NCI-H1048 (cell line): ENCODE measurements at places on chromosomes 11 and 22.

GRCh38 chr22:20514658-20515406, 7.4 kb downstream of the MED15 start:
- DNase-seq: no peak

- DNase-seq: no peak
These were observed 411 bp downstream of the SIGIRR start for GRCh38 chr11:414318-414857.

- no peak for DNase-seq
These were observed 13.8 kb upstream of the SLC39A13 start for GRCh38 chr11:47394322-47395222.

DNA sequence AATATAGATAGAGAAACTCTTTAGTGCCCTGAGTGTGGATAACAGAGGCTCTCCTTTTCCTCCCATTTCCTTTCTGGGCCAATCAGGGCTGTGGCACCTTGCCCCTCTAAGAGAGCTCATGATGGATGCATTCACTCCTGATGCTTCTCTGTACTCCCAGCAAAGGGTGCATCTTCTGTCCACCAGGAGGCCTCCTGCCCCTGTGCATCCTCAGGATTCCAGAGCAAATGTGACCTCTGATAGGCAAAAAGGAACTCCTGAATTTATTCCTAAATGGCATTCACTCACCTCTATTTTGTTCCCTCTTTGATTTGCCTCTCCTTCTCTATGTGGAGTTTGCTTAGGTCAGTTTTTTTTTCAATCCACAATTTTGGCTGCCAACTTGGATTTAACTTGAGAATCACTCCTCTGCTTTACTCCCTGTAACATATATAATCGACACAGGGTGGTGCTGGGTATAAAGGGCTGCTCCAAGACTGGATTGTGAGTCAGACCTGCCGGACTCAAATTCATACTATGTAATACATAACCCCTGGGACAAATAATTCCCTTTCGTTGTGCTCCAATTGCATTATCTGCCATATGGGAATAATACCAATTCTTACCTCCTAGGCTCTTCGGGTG, 1.1 kb upstream of the MRGPRX4 start:
- no peak for DNase-seq

DNA sequence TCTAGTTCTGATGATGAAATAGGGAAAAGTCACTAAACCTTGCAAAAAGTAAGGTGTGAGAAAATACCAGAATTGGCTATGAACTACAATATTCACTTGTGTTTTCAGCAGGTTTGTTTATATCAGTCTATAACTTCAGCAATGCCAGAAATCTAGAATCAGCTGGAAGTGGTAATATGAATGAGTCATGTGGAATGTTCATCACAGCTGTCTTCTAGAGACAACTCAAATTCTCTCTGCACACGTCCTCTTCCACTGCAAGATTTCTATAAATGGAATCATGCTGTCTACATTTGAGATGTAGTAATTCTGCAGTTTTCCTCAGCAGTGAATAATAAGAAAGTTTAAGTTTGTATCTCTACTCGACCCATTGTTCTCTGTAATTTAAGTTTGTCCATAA, 89.9 kb downstream of the OR4A15 start:
- no peak for DNase-seq

- no peak for DNase-seq
These were observed 51.8 kb upstream of the LIN7C start for GRCh38 chr11:27558401-27558800.

GRCh38 chr11:17691550-17691949, 27.8 kb upstream of the MYOD1 start:
- no peak for DNase-seq

GRCh38 chr11:11814614-11815452, 26.9 kb upstream of the USP47 start:
- DNase-seq: no peak

DNA sequence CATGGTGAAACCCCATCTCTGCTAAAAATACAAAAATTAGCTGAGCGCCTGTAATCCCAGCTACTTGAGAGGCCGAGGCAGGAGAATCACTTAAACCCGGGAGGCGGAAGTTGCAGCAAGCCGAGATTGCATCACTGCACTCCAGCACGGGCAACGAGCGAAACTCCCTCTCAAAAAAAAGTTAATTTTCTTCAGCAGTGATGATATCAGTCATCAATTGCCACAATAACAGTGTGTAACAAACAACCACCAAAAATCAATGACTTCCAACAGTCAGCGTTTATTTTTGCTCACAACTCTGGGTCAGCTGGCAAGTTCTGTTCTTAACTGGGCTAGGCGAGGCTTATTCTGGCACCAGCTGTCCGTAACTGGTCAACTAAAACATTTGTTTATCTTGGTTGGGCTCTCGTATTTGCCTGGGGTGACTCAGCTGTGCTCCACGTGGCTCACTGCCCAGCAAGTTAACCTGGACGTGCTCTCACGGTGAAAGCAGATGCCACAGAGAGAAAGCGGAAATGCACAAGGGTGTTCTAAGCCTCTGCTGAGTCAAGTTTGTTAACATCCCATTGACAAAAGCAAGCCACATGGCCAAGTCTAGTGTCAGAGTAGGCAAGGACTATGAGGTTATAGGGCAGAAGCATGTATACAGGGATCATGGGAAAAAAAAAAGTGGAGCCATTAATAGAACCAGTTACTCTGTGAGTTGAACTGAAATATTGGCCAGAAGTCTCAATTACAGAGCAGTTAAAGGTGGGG, 52.1 kb downstream of the LHFPL7 start:
- DNase-seq: no peak

GRCh38 chr11:126281666-126282175, 1.2 kb upstream of the TIRAP start:
- no peak for DNase-seq

DNA sequence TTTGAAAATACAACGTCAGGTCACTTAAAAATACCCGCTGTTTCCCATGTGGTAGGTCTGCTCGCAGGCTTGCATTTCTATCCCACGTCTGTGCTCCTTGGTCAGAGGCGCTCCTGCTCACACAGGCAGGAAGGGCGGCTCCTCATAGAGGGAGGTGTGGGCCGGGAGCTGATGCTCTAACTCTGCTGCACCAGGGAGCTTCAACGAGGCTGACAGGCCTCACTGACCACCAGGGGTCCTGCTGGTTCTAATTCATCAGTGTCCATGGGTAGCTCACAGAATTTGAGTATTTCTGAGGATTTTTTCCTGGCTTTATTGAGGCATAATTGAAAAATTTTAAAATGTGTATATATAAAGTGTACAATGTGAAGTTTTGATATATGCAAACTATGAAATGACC, 68.5 kb downstream of the PIWIL3 start:
- DNase-seq: no peak

- DNase-seq: no peak
These were observed 395.3 kb downstream of the BRD1 start for GRCh38 chr22:49432211-49432896.

- DNase-seq: no peak
These were observed 7.8 kb upstream of the DDI1 start for GRCh38 chr11:104028476-104029263.

GRCh38 chr11:120078397-120078796, 59.5 kb downstream of the TRIM29 start:
- DNase-seq: no peak

GRCh38 chr11:13850231-13851005, 112.1 kb upstream of the SPON1 start:
- DNase-seq: no peak

GRCh38 chr11:47375546-47376085, 2.7 kb downstream of the SPI1 start:
- no peak for DNase-seq

DNA sequence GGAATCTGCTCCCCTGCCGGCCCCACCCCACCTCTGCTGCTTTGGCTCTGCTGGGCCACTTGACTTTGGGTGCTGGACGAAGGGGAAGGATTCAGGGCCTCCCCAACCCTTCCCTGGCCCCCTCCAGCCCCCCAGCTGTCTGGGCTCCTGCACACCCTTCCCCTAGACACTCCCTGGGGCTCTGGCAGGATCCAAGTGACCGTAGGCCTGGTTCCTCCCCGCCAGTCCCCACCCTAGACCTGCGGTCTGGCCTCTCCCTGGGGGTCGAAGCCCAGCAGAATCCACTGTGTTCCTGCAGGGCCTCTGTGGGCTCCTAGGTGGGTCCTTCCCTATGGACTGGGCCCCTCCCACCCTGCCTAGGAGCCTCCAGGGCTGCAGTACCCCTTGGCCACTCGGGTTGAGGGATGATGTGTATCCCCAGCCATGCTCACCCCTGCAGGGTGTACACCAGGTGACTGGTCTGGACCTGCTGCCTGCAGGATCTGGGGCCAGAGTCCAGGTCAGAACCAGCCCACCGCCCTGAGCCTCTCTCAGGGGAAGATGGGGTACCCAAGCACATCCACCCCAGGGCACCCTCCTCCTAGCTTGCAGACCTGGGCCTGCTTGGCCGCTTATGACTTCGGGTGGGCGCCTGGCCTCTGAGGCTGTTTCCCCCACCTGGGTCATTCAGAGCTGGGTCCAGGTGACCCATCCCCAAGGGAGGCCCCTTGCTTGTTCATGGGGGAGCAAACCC, 5.6 kb downstream of the PIM3 start:
- DNase-seq: no peak

DNA sequence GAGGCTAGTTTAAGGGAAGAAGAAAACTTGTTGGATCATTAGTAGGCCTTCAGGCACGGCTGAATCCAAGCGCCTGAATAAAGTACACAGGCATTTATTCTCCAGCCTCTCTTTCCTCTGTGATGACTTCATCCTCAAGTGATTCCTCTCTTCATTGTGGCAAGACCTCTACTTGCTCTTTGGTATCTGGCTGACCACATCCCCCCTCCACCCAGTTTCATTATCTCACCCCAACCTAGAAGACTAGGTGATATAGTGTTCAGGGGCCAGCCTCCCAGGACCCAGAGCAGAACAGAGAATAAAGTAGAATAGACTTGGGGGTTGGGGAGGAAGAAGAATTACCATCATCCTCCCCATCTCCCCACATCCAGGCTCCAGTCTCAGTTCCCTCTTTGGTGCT, 189.3 kb downstream of the MIAT start:
- no peak for DNase-seq

- no peak for DNase-seq
These were observed 453.4 kb downstream of the NTM start for GRCh38 chr11:131823772-131824171.

- DNase-seq: no peak
These were observed 65.9 kb downstream of the ADAMTS15 start for GRCh38 chr11:130514316-130514715.

GRCh38 chr11:63978551-63979239, 4.3 kb downstream of the COX8A start:
- no peak for DNase-seq

DNA sequence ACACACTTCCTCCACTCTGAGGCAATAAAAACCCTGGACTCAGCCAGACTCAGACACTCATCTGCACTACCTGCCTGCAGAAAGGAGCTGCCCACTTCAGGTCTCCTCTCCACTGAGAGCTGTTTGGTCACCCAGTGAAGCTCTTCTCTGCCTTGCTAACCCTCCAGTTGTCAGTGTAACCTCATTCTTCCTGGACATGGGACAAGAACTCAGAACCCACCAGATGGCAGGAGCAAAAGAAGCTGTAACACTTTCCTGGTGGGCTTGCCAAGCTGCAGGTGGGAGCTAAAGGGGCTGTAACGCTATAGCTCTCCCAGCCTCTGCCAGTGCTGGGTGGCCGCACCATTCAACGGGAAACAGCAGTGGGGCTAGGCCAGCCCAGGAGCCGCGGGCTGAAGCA, 89.7 kb downstream of the CCDC73 start:
- no peak for DNase-seq

GRCh38 chr22:30823015-30823370, 128.3 kb downstream of the OSBP2 start:
- DNase-seq: no peak

DNA sequence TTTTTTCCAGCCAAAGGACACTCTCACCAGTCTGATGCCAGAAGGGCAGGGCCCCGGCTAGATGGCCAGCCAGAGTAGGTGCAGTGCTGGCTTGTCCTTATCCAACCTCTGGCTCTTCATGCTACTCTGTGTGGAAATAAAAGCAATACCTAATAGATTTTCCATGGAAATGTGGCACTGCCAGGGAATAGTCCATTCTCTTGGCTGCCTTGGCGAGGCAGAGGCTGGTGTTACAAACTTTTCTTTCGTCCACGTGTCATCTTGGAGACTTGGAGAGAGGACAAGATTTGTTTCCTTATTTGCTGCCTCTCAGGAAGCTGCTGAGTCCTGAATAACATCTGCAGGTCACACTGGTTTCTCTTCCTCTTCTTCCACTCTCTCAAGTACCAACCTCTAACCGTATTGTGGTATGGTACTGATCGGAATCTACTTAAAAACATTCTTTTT, 17.2 kb upstream of the C1QTNF4 start:
- no peak for DNase-seq

DNA sequence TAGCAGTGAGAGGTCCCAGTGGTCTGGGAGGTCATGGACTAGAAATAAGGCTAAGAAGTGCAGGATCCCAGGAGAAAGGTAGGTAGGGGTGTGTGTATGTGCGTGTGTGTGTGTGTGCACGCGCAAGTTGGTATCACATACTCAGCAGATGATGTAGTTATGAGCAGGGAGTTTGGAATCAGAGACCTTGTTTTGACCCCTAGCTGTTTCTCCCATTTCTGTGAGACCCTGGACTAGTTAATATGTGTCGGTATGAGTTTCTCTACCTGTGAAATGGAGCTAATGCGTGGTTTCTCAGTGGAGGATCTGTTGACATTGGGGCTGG, 1.3 kb downstream of the SERPING1 start:
- no peak for DNase-seq

DNA sequence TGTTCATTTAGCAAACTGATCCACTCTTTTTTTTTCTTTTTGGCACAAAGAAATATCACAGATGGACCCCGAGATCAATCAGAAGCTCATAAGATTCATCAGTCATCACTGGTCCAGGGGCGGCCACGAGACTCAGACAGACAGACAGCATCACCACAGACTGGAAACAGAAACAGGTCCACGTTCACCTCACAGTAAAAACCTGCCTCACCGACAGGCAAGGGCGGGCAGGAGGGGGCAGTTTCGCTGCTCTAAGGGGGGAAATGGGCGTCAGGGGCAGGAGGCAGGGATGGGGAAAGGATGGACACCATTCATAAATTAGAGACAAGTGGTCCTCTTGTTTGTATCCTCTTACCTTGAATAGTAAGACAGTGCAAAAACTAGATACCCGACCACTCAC, 16.5 kb downstream of the CHST1 start:
- DNase-seq: no peak

DNA sequence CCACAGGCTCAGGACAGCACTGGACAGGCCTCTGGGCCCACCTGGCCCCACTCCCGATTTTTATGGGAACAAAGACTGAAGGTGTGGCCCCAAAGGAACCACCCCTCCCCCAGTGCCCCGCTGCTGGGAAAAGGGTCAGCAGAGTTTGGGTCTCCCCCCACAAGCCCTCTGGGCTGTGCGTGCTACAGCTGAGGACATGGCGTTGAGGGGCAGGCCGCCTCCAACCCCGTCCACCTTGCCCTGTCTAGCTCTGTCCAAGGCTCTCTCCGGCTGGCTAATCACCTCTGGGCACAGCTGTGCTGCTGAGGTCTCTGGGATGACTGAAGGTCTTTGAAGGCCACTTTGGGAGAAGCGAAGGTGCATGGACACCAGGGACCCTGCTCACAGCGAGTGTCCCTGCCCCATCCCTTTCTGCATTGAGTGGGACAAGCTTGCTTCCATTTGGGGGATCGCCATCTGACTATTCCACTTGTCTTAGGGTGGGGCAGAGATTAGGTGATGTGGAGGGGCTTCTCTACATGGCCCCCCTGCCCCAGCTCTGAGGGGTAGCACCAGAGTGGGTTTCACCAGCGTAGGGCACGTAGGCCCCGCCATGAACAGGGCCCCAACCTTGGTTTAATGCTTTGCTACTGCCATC, 6.5 kb downstream of the ASCL2 start:
- DNase-seq: no peak

GRCh38 chr11:33899400-33900037, 7.6 kb upstream of the LMO2 start:
- DNase-seq: no peak

GRCh38 chr22:48106715-48107259, 1344.3 kb downstream of the TBC1D22A start:
- DNase-seq: no peak
